Activated CD8-positive, alpha-beta memory T cell treated with anti-CD3 and anti-CD28 coated beads for 24 hours (primary cell): ENCODE measurements at places on chromosomes 3 and 15.

- no peak for DNase-seq
These were observed 36.9 kb downstream of the LRIG1 start for GRCh38 chr3:66463730-66464511.

DNA sequence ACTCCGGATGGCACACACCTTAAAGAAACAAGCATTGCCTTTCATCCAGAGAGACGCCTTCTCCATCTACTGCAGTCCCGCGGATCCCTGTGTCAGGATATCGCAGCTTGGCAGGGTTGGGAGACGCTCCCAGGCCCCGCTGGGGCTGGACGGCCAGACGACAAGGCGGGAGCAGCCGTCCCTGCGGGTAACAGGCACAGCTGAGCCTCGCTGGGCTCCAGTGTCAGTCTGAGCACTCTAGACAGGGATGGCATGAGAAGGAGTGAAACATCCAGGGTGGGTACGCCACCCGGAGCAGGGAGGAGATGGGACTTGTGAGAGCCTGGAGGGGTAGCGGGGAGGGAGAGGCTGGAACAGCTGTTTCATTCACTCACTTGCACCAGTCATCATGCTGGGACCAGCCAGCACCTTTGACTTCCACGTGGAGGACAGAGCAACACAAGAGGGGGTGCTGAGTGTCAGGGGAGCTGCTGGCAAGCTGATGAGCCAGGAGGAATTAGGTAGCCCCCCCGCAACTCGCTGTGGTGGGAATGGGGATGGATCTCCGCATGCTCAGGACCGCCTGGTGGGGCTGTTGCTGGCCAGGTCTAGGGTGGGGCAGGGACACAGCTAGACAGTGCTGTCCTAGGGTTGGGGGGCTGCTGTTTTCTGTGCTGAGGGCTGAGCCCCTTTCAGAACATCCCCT, 31.6 kb upstream of the SNRPA1 start:
- DNase-seq: no peak

- DNase-seq: no peak
These were observed 30.6 kb downstream of the SLC49A4 start for GRCh38 chr3:122825460-122825859.

DNA sequence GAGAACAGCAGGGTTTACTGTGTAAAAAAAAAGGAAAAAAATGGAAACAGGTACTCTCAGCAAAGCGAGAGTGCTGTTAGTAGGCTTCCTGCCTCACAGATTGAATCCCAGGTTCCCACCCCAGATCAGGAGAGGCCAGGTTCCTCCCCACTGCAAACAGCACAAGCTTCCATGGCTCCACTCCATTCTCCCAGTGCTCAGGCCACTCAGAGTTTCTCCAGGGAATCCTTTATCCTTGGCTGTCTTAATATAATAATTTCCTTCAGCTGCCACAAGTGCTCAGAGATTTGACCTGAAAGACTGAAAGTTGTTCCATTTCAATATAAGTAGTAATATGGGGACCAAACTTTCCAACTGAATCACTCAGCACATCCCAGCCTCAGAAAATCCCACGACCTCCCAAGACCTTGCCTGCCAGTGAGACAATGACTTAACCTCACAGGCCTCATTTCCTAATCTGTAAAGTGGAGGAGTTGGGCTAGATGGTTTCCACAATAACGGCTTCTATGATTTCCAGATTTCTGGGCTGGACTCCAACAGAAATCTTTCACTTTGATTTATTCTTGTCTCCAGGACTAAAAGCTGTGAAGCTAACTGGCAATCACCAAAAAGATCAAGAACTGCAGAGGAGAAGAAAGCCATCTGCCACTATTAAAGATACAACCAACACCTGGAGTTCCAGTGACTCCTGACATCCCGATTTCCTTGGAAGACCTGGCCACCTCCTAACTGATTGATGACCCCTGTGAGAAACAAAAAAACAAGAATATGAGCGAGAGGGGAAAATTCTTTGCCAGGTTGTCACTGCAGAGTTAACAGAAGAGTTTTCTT, 289.5 kb downstream of the NEK10 start:
- no peak for DNase-seq

GRCh38 chr3:132822266-132822665, 100.1 kb upstream of the NPHP3 start:
- no peak for DNase-seq

- DNase-seq: no peak
These were observed 38.4 kb downstream of the HHLA2 start for GRCh38 chr3:108334701-108335100.

- DNase-seq: no peak
These were observed 636 bp downstream of the TBC1D21 start for GRCh38 chr15:73873889-73874511.

DNA sequence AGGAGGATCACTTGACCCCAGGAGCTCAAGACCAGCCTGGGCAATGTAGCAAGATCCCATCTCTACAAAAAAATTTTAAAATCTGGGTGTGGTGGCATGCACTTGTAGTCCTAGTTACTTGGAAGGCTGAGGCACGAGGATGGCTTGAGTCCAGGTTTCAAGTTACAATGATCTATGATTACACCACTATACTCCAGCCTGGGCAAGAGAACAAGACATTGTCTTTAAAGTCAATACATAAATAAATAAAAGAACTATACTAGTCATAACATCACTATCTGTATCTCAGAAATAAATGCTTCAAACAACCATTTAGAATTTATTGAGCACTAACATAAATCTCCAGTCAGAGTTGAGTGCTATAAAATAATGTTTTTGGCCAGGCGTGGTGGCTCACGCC, 8.5 kb upstream of the PHLDB2 start:
- DNase-seq: no peak

GRCh38 chr3:184175981-184176376, 1.3 kb downstream of the AP2M1 start:
- no peak for DNase-seq

- DNase-seq: peak; percentile 65
These were observed 36.5 kb downstream of the DAPK2 start for GRCh38 chr15:64009798-64010261.

DNA sequence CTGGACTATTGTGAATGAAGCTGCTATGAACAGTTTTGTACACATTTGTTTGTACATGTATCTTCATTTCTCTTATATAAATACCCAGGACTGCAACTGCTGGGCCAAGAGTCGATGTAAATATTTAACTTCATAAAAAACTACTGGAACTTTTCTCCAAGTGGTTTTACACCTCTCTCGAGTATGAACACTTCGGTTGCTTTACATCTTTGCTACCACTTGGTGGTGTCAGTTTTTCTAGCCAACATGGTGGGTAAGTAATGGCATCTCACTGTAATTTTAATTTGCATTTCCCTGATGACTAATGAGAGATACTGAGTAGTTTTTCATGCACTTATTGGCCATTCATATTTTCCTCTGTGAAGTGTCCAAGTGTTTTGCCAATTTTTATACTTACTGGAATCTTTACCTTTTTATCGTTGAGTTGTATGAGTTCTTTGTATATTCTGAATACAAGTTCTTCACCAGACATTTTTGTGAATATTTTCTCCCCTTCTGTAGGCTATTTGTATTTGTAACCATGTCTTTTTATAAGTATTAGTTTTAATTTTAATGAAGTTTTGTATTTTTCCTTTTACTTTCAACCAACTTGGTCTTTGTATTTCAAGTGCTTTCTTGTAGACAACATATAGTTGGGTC, 44.4 kb downstream of the PCOLCE2 start:
- DNase-seq: no peak

- no peak for DNase-seq
These were observed 212.8 kb upstream of the C2CD4B start for GRCh38 chr15:62377736-62378480.

GRCh38 chr3:98645039-98645438, 51.6 kb upstream of the CPOX start:
- no peak for DNase-seq

DNA sequence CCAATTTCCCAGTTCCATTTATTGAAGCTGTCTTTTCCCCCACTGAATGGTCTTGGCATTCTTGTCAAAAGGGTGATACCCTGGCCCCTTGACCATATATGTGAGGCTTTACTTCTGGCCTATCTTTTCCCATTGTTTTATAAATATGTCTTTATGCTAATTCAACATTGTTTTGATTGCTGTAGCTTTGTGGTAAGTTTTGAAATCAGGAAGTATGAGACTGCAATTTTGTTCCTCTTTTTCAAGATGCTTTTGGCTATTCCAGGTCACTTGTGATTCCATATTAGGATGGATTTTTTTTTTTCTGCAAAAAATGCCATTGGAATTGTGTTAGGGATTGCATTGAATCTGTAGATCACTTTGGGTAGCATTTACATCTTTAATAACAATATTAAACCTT, 141.2 kb upstream of the MANF start:
- no peak for DNase-seq

- DNase-seq: no peak
These were observed 32.3 kb downstream of the CLDN1 start for GRCh38 chr3:190289989-190290388.

GRCh38 chr3:44240061-44240460, 1.6 kb upstream of the TOPAZ1 start:
- DNase-seq: no peak

DNA sequence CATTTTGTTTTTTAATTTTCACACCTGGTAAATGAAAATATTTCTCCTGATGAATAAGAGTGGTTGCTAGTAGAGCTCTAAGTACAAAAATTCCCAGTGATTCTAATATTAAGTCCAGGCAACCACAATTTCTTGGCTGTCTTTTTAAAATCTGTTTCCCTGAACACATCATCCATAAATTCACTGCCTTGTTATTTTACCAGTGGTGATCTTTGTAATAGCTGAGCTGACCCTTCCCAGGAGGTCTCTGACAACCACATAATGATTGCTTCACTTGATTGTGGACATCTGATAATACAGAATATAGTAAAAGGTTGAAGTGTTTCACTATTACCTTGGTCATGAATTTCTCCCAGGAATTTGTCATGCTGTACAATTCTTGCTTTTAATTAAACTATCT, 13.9 kb upstream of the TOP2B start:
- DNase-seq: no peak

DNA sequence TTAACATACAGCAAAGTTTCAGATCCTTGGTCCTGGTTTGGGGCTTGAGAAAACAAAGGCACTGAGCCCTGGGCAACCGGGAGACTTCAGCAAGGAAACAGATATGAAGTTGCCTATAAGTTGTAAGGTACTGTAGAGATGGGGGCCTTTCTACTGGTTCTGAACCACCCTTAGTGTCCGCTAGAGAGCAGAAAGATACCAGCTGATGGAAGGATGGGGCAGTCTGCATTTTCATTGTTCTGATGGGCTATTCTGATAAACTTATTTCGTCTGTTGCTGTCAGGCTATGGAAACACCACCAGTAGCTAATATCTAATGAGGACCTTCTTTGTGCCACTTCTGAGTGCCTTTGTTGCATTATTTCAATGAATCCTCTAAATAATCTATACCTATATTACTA, 38.7 kb downstream of the FGD5 start:
- DNase-seq: no peak

DNA sequence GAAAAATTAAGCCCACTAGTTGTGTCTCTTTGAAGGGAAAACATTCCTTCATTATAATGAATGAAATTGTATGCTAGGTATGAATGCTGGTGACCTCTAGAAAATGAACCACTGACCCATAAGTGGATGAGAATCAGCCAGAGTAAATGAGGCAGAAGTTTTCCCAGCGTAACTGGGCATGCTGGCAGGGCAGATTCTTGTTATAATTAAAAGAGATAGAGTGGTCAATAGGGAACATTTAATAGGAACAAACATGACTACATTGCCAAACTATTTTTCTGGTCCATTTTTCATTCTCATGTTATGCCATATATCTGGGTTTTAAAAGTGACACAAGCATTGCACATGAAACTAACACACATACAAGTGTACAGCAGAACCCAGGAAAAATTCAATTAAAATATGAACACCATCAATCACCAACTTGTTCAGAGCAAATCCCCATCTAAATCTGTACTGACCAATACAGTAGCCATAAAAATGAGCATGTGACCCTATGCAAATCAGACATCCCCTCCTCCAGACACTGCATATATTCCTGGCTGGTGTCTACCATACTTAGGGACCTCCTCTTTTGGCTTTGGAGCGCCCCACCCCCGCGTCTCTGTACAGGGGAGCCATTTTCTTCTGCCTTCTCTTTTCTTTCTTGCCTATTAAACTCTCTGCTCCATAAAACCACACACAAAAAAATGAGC, 4.0 kb downstream of the CLRN1 start:
- no peak for DNase-seq

DNA sequence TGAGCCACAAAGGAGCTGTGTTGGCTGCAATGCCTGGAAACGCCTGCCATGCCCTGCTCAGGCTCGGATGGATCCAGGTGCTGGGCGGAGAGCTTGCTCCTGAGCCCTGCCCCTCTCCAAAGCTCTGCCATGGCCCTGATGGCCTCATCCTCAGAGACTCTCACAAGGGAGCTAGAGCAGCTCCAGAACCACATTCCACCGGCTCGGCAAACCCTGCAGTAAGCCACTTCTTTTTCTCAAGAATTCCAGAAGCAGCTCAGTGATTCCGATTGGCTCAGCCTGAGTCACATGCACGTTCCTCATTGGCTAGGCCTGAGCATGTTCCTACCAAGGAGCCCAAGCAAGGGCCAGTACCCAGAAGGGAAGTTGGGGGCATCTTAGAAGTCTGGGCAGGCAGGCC, 24.8 kb downstream of the TPRA1 start:
- DNase-seq: no peak

DNA sequence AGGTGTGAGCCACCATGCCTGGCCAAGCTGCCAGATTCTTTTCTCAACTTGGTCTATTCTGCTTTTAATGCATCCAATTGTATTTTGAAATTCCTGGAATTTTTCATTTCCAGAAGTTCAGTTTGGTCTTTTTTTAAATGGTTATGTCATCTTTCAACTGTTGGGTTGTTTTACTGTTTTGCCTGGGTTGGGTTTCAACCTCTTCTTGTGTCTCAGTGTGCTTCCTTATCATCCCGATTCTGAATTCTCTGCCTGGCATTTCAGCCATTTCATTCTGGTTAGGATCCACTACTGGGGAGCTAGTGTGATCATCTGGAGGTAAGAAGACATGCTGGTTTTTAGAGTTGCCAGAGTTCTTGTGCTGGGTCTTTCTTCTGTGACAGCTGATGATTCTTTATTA, 61.5 kb downstream of the LRRC49 start:
- DNase-seq: no peak

- DNase-seq: no peak
These were observed 166.8 kb downstream of the LPP start for GRCh38 chr3:188320757-188321156.

- no peak for DNase-seq
These were observed 810.4 kb downstream of the FHIT start for GRCh38 chr3:60440869-60441268.

DNA sequence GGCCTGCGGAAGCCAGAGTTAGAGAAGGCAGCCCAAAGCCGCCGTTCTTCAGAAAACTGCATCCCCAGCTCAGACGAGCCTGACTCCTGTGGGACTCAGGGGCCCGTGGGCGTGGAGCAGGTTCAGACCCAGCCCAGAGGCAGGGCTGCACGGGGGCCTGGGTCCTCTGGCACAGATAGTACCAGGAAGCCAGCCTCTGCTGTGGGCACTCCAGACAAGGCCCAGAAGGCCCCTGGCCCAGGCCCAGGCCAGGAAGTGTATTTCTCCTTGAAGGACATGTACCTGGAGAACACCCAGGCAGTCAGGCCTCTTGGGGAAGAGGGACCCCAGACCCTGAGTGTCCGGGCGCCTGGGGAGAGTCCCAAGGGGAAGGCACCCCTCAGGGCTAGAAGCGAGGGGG, 23.1 kb downstream of the ALPK3 start:
- DNase-seq: no peak
